Hindlimb muscle (tissue), 1 donor: ENCODE measurements at places on chromosomes 5 and 9.

DNA sequence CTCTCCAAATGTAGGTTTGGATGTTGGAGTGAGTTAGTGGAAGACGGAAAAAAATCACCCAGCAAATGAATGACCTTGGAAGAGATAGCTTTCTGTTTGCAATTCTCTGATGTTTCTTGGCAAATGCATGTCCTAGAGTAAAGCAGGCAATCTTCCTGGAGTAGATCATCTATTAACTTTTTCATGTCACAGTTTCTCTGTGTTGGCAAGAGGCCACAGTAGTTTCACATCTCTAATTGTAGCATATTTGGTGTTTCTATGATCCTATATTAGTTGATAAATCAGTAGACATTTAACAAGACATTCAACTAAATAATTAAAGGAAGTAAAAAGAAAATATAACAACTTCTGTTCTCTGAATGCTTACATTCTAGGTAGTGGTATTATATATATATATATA, 138.2 kb upstream of the MINAR2 start:
- DNase-seq, result no peak

- DNase-seq, result no peak
Measured at GRCh38 chr9:2018764-2019558, 3.8 kb downstream of the SMARCA2 start.

- no peak for DNase-seq
Measured at GRCh38 chr5:181280251-181280762, 19.4 kb upstream of the TRIM52 start.

- DNase-seq, result no peak
Measured at GRCh38 chr5:82105457-82105856, 133.6 kb downstream of the ATG10 start.

DNA sequence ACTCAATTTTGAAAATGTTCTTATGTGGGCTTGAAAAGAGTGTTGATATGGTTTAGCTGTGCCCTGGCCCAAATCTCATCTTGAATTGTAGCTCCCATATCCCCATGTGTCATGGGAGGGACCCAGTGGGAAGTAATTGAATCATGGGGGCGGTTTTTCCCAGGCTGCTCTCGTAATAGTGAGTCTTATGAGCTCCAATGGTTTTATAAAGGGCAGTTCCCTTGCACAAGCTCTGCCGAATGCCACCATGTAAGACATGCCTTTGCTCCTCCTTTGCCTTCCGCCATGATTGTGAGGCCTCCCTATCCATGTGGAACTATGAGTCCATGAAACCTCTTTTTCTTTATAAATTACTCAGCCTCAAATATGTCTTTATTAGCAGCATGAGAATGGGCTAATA, 71.0 kb downstream of the USP20 start:
- no peak for DNase-seq

- no peak for DNase-seq
Measured at GRCh38 chr5:175717837-175718236, 60.0 kb downstream of the HRH2 start.

DNA sequence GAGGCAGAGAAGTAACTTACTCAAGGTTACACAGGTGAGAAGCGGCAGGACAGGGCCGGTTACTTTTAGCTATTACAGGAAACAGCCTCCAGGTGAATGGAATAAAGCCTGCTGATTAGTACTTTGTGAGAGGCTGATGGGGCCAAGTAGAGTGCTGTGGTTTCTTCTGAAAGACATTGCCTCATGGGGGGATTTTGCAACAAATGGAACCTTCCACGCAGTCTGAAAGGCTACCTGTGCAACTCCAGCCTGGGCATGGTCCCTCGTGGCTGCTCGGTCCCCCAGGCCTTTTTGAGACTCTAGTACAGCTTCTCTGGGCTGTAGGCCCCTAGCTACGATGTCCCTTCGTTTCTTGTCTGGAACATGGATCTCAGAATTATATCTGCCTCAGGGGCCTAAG, 2.0 kb downstream of the TMEM268 start:
- no peak for DNase-seq

- no peak for DNase-seq
Measured at GRCh38 chr9:127896395-127897192, 2.8 kb downstream of the ST6GALNAC6 start.

DNA sequence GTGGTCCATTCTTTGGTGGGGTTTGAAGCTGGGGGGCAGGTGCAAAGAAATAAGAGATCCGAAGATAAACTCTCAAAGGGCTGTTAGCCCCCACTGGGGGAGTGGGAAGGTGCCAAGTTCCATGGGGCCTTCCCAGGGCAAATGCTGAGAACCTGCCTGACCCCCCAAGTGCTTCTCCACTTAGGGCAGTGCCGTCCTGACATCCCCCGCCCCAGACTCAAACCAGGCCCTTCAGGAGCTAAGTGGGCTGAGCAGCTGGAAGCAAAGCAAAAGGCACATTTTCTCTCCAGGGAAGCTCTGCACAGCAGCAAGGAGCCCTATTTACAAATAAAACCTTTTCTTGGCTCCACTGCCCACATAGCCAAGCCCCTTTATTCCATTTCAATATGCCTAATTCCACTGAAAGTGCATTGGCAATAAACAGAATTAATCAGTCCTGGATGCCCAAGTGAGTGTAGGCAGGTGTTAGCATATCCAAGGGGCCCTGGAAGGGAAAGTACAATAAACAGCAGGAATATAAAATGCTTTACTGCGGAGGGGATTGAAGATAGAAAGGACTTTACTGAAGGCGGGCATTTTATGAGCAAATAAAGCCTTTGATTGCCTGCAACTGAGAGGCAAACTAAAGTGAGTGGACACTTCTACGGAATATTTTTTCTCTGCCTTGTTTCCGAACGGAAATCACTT, 44.6 kb downstream of the WHRN start:
- no peak for DNase-seq

DNA sequence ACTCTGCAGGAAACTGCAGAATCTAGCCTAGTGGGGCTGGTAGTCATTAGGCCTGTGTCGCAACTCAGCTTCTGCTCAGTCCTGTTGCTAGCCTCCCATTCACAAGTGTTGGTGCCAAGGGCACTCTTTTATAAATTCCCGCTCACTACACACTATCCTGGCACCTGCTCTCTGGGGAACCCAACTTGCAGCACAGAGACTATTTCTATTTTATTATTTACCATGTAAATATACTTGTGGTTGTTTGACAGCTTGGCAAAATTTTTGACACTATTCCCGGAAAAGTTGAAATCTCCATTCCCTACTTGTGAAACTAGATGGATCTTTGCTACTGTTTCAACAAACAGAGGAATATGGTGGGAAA, 20.4 kb upstream of the SMC2 start:
- no peak for DNase-seq

DNA sequence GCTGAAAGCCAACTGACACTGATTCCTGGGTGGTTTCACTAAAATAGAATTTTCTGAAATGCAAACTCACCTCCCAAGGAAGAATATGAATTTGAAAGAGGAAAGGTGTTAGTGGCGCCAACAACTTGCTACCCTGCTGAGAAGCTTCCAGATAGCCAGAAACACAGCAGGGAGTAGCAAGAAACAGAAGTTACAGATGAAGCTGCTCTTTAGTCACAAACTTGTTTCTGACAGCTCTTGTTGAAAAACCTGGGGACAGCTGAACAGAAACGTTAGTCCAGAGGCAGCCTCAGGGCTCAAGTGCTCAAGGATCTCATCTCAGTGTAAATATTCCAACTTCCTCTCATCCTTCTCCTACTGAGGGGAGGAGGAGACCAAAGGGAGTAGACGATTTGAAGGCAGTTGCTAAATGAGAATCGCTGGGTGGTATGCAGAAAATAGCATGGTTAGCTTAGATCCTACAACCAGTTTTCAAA, 184.1 kb downstream of the PDE4D start:
- DNase-seq, result no peak

DNA sequence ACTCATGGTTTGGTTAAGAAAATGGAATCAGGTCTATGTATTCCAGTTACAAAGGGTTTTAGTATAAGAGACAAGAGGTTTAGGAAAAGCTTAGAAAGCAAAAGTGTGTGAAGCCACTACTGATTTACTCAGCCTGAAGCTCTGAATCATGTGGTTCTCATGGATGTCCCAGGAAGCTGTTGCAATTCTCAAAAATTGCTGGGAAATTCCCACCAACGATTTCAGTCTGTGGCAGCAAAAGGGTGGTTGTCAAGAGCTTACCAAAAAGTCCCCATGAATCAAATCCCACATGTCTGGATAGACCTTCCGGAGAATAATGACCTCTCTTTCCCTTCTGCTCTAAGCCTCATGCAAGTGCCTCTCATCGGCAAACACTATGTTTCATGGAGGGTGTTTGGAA, 929.9 kb downstream of the TLE4 start:
- no peak for DNase-seq

DNA sequence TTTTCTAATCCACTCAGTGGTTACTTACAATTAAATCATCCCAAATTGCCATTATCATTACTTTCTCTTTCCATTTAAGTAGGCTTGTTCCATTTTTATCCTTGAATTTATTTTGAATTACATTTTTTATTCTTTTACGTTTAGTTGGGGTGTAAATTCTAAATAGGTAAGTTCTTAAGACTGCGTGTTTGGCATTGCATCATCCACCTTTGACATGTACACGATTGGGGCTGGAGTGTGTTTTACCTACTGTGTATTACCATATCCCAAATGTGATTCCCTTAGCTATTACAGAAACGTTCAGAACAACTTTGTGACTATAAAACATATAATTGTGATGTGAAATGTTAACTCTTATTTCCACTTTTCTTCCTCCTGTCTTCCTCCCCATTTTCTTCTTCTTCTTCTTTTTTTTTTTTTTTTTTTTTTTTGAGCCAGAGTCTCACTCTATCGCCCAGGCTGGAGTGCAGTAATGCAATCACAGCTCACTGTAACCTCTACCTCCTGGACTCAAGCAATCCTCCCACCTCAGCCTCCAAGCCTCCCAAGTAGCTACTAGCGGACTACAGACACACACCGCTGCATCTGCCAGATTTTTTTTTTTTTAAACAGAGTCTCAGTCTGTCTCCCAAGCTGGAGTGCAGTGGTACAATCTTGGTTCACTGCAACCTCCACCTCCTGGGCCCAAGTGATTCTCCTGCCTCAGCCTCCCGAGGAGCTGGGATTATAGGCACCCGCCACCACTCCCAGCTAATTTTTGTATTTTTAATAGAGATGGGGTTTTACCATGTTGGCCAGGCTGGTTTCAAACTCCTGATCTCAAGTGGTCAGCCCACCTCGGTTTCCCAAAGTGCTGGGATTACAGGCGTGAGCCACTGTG, 16.7 kb downstream of the MARVELD2 start:
- DNase-seq, result no peak
